HAP-1 (cell line): ENCODE measurements at places on chromosomes 12 and 14.

- DNase-seq = no peak
Observed at GRCh38 chr12:19799895-19800602, 360.8 kb downstream of the AEBP2 start.

DNA sequence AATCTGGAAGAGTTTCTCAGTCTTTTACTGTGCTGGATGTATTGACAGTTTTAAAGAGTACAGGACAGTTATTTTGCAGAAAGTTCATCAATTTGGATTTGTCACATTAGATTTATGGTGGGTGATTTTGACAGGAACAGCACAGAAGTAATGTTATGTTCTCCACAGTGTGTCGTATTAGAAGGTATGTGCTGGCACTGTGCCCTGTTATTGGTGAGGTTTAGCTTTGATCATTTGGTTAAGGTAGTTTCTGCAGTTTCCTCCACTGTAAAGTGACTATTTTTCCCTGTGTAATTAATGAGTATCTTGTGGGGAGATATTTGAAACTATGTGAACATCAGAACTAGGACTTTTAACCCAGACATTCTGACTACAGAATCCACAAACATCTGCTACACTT, 308.5 kb upstream of the TBX3 start:
- DNase-seq = no peak

- no peak for DNase-seq
Observed at GRCh38 chr14:69850086-69850735, 29.0 kb upstream of the SMOC1 start.

DNA sequence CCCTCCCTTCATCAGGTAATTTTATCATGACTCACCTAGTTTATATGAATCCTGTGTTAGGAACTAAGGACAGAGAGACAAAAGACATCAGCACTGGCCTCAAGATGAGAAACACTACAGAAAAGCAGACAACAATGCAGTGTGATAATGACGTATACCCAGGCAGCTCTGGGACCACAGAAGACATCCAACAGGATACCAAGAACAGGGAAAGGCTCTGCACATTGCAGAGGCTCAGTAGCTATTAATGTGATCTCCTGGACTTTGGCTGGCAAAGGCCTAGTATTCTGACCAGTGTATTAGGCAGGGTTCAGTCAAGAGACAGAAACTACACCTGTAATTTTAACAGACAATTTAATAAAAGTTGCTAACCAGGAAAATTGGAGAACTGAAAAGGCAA, 39.7 kb downstream of the CDK17 start:
- DNase-seq = no peak

DNA sequence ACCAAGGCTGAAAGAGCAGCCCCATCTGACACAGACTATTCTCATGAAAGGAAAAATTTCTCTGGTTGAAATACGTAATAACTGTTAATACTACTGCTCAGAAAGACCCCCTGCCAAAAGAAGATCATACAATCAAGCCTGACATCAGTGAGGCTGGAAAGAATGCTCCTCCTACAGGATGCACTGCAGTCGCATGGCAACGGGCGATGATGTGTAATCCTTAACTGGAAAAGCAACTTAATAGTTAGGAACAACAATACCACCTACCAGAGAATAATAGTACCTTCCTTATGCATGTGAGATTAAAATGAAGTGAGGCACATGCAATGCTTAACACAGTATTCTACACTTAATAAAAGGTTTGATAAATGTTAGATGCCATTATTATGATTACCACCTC, 1.2 kb upstream of the GOLGA5 start:
- no peak for DNase-seq
